ENCODE measurements at places on chromosomes 4 and X.

- no peak for DNase-seq
These were observed 1716.3 kb downstream of the C4orf33 start for GRCh38 chr4:130812117-130812765.

GRCh38 chr4:131644619-131645018 lies 1504.5 kb upstream of the PCDH10 start:
- DNase-seq, result no peak

DNA sequence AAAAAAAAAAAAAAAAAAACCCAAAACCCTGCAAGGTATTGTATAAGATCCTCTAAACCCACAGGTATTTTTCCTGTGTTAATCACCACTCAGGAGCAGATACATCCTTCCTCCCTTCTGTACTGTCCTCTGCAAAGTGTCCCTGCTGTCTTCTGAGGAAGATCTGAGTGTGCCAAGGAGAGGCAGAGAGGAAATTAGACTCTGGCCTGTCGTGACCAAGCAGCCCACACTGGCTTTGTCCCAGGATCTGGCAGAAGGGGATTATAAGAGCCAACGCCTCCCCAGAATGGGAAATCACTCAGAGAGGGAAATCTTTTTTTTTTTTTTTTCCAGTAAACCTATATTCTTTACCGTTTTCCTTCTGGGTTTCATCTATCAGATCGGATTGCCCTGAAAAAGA lies 39.6 kb downstream of the PTCHD1 start:
- DNase-seq, result no peak

GRCh38 chrX:14941301-14941700 lies 68.1 kb downstream of the MOSPD2 start:
- no peak for DNase-seq

DNA sequence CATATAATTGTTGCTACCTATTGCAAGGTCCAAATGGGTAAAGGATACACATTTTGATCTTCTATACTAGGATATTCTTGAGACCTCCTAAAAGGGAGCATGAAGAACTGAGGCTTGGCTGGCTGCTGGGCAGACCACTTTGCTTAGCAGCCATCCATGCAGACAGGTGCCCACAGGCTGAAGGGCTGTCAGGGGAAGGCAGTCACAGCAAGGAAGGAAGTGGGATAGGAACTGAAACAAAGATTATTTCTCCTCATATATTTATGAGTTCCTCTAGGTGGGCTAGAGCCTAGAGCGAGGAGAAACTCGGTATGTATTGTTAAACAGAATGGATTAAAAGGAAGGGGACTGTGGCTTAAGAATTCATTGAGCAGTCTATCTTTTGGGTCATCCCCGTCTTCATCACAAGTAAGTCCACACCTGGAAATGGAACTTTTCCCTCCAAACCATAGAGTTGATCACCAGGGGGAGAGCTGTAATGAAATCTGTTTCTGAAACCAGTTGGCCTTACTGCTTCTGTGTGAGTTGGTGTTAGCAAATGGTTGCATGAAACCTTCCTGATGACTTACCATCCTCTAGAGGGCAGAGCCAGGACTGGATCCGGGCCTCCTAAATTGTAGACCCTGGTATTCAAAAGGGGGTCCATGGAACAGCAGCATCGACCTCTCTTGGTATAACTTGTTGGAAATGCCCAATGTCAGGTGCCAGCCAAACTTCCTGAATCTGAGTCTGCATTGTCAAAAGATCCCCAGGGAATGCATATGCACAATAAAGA lies 42.3 kb downstream of the AFF2 start:
- no peak for DNase-seq

GRCh38 chr4:138275963-138276621 lies 33.9 kb upstream of the SLC7A11 start:
- DNase-seq, result no peak

GRCh38 chr4:142909908-142910307 lies 63.8 kb upstream of the INPP4B start:
- DNase-seq, result no peak

GRCh38 chr4:28227764-28228163 lies 1367.1 kb downstream of the STIM2 start:
- DNase-seq, result no peak

DNA sequence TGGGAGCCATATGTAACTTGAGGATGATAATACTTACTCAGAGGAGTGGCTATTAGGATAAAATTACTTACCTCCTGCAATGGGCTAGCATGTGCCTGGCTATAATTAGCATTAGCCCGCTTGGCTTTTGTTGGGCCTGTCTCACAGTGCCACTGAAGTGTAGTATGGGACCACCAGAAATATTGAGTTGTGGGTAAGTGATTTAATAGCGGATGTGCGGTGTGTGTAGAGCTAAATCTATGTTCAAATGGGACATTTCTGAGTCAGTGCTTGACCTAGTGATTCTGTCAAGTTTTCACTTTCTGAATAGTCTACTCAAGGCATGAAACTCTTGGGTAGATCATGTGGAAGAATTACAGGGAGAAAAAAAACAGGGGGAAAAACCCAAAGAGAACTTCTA lies 3.5 kb upstream of the CLNK start:
- DNase-seq, result no peak

- no peak for DNase-seq
These were observed 327.4 kb downstream of the RPA4 start for GRCh38 chrX:97211070-97211469.

GRCh38 chrX:21816136-21816535 lies 23.3 kb upstream of the MBTPS2 start:
- no peak for DNase-seq

Measured in GM18507 (cell line).